ENCODE measurements at places on chromosomes 7 and 10.

DNA sequence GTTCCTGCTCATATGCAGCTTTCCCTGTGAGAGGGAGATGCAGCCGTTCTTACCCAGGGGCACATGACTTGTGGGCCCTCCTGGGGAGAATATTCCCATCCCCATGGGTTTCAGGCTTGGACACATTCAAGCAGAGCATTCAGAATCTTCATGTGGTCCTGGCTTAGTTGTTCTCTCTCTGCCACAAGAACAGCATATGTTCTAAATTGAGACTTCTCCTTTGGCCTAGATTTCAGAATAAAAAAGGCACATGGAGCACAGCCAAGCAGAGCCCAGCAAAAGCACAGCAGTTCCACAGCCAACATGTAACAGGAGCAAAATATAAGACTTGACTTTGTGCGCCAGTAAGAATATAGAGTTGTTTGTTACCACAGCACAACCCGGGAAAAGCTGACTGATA is 306.4 kb upstream of the MYO3A start:
- DNase-seq = no peak

DNA sequence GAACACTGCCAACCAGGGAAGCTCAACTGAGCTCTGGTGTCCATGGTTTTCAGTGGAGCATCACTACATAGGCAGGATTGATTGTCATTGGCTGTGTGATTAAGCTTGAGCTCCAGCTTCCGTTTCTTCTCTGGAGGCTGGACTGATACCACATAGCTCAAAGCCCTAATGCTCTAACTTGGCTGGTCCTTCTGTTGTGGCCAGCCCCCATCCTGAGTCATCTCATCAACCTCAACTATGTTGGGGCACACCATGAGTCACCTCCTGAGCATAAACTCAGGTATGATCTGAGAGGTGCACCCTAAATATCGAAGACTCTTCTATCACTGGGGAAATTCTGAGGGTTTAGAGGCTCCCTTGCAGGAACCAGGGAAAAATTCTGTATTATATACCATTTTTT is 114.5 kb upstream of the INHBA start:
- no peak for DNase-seq

- DNase-seq = no peak
These were observed 108.3 kb downstream of the AOAH start for GRCh38 chr7:36615852-36616540.

- no peak for DNase-seq
These were observed 35.2 kb downstream of the LSMEM1 start for GRCh38 chr7:112515989-112516388.

GRCh38 chr10:30724296-30724695 is 94.7 kb upstream of the LYZL2 start:
- no peak for DNase-seq

- no peak for DNase-seq
These were observed 297.1 kb upstream of the LRGUK start for GRCh38 chr7:133830081-133830480.

DNA sequence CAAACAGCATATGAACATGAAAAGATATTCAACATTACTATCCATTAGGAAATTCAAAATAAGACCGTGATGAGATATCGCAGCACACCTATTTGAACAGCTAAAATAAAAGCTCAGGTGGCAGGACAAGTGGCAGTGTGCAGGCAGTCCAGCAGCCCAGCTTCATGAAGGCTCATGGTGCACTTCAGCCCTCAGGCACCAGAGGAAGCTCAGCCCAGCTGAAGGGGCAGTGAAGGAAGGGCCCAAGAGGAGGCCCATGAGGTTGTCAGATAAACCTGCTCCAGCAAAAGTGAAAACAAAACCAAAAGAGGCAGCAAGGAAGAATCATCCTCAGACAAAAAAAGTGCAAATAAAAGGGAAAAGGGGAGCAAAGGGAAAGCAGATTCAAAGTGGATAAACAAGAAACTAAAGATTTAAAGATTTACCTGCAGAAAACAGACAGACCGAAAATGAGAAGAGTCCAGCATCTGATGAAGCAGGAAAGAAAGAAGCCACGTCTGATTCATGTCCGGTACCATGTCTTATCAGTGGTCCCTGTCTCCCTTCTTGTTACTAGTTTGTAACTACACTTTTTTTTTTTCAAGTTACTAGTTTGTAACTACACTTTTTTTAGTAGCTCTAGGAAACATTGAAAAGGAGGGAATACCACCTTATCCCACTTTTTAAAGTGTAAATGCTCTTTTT is 15.0 kb upstream of the FAM24B start:
- DNase-seq = no peak

- DNase-seq = no peak
These were observed 13.4 kb upstream of the LRRD1 start for GRCh38 chr7:92192326-92192725.

- no peak for DNase-seq
These were observed 158.9 kb downstream of the ELMO1 start for GRCh38 chr7:37289781-37290180.

GRCh38 chr10:5509691-5510090 is 10.3 kb upstream of the CALML5 start:
- no peak for DNase-seq

GRCh38 chr10:119441151-119441821 is 101.2 kb downstream of the RGS10 start:
- no peak for DNase-seq

DNA sequence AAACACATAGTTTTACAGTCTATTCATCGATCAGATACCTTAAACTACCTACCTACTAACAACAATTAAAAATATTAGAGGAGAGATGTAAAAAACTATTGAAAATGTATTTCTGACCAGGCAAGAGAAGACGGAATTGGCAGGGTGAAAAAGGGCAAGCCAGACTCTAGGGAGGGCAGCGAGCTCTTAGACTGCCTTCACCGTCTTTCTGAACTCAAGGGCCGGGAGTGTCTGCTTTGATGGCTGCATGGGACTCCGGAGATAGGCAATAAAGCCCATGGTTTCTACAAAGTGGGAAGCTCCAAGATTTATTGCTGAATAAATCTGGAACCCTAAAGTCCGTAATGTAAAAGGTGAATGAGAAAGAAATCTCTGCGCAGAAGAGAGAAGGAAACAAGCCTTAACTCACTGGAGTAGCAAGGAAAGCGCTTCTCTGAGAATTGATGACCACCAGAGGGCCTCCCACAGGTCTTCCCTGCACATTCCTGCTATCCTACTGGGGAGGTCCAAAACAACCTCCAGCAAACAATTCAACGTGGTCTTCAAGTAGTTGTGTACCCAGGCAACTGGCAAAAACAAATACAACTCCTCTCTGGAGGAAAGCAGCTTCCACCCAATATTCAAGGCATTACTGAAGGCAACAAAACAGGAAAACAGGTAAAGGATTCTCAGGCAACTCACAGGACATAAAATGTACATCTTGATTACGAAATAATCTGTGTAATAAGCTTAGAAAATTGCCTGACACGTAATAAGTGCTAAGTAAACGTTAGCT is 181.3 kb downstream of the SDK1 start:
- DNase-seq = no peak

DNA sequence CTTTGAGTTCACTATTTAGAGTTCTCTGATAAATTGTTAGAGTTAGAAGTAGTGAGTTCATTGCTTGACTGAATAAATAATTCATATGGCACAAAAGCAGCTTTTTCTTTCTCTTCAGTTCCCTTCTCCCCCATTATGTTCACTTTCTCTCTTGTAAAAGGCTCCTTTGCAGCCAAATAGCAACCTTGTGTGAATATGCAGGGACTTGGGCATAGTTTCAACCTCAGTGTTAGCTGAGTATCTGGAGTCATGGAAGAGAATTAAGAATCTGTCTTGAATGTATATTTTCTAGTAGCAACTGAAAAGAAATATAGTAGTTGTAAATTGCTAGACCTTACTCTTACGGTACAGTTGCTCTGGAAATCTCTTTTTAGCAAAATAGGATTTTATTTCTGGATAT is 31.9 kb downstream of the ZEB1 start:
- no peak for DNase-seq

DNA sequence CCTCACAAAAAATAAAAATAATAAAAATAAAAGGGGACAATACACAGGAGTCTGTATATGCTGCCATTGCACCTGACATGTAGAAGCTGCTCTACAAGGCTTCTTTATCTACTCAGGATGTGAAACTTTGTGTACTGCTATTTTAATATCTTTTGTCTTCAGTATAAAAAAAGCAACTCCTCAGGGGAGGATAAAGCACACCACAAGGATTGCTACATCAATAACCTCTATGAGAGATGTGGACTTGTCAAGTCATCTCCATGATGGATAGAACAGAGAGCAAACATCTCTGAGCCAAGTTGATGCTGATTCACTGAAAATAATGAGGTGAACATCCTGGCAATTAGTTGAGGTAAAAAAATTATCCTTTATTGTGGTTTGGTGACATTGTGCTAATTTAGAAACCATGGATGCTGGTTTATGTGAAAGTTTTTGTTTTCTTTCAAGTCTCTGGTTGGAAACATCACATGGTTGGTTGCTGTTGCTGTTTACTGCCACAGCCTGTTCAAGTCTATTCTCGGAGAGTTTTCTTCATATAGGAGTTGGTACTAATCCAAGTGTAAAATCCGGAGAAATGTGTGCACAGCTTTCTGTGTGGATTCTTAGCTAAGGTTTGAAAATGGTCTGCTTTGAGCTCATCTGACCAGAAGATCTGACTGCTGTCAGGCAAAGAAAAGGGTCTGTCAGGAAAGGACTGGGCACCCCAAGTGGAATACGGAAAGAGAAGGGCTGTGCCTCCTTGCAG is 1.5 kb upstream of the HECW1 start:
- no peak for DNase-seq

DNA sequence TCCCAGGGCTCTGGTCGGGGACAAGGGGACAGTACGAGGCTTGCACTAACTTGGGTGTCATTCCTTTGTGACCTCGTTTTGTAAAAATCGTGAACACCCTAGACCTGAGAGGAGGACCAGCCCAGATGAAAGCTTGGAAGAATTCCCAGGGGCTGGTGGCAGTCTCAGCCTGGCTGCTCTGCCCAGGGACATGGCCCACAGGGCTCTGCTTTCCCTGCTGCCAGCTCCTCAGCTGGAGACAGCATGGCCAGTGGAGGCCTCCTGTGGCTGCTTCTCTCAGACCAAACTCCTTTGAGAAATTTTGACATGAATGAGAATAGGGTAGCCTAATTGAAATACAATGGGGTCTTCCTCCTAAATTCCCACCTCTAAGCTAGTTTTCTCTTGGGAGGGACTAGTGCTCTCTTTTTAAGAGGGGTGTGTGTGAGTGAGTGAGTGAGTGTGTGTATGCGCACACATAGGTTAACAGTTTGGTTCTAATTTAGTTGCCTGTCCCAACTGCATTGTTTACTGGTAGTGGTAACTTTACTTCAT is 140.3 kb upstream of the EFCAB10 start:
- no peak for DNase-seq

- DNase-seq = no peak
These were observed 74.6 kb downstream of the WAPL start for GRCh38 chr10:86446987-86447386.

DNA sequence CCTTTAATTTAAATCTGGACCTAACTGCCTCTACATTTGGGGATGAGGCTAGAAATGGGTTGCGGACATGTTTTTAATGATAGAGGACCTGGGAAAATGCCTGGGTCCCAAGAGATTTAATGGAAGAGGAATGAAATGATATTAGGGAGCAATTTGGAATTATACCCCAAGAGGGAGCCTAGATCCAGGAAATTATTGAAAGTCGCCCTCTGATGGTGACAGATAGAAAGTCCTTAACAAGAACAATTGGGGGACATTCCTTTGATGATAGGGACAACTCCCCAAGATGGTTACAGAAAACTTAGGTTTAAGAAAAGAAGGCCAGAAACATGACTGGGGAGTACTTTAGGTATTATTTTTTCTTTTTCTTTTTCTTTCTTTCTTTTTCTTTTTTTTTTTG is 9.5 kb upstream of the TSGA13 start:
- no peak for DNase-seq

GRCh38 chr7:155462163-155462735 is 4.3 kb downstream of the EN2 start:
- DNase-seq = no peak

DNA sequence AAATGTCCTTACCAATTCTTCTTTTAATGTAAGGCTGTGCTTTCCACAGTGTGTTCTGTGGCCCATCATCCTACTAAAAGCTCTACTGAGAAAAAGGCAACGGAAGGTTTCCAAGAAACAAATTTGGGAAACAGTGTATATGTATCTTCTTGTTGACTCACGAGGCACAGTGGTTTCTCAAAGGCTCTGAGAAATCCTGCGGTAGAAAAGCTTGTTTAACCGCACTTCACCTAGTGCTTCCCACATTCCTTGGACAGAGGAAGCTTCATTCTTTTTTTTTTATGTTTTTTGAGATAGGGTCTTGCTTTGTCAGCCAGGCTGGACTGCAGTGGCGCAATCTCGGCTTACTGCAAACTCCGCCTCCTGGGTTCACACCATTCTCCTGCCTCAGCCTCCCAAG is 84.5 kb downstream of the TACC2 start:
- no peak for DNase-seq

DNA sequence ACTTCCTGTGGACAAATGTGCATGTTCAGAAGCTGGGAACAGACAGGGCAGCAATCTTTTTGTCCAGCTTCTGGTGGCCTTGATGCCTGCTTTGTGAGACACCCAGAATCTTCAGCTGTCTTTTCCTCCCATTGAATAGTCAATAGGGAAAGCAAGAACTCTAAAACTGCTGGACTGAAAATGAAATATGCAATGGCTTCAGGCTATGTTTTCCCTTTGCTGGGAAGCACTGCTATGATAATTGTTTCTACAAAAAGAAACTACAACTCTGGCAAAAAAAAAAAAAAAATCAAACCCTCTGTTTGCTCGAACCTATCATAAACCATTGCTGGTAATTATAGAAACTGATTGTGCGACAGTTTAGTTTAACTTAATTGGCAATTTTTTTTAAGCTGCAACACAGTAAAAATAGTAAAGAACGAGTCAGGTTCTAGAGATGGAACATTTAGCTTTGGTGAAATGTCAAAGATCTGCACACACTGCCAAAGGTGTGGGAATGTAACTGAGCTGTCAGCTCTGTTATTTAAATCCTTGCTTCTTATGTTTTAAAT is 79.1 kb upstream of the NEUROD6 start:
- no peak for DNase-seq

- no peak for DNase-seq
These were observed 107.6 kb downstream of the DNAJC1 start for GRCh38 chr10:21895932-21896331.

DNA sequence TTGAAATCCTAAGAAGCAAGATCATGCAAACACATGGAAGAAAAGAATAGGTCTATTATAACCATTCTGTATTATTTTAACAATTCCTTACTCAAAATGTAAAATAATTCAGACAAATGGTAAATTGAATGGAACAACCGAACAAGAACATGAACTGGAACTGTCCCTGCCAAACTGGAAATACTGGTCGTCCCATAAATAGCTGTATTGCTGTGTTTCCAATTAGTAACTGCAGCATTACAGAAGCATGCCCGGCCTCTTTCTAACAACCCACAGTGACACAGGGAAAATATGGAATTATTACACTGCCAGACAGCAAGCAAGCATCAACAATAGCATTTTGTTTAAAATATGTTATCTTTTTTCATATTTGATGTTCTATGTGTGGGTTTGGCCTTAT is 1138.5 kb upstream of the PHF14 start:
- DNase-seq = no peak

- no peak for DNase-seq
These were observed 765 bp downstream of the SLC25A40 start for GRCh38 chr7:87875151-87876039.
